ENCODE measurements at places on chromosomes 5 and 9. TPM values are rescaled to one million over a fixed set of nuclear protein-coding genes. Genes with fewer than 3 reads are reported as not detected.

DND1 gene
- total RNA-seq: 1.1 TPM

ACOT12 gene
- total RNA-seq: not detected

FAM170A gene
- total RNA-seq: not detected

CCDC180 gene
- 6.3 TPM for total RNA-seq

- no peak for DNase-seq
Measured at GRCh38 chr5:129963359-129963758, 59.1 kb downstream of the CHSY3 start.

DNA sequence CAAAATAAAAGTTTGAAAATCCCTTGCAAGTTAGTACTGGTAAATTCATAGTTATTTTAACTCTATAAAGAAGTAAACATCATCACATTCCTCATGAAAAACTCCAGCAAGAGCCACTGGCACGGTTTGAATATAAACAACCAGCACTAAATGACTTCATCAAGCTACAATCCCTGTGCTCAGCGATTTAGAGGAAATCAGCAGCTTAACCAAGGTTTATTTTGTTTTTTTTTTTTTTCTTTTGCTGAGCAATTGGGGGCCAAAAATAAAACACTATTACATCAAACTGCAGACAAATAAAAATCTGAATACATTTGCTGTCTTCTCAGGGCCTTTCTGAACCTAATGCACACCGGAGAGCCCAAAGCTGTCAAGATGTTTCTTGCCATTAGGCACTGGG lies 106.2 kb upstream of the SLC24A2 start:
- DNase-seq: no peak

DNA sequence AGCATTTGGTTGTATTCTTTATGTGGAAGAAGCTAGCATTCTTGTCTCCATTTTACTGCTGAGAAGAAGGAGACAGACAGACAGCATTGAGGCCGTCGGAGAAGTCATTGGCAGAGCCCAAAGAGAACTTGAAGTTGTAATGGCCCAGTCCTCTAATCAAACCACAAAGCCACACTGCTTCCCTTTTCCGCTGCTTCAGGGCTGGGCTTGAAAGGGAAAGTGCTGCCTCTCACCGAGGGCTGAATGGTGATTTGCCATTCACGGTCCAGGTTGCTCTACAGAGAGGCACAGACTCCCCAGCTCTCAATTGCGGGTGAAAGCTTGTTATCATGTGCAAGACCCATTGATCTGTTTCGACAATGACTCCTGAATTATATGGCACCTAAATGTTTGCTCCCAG lies 25.6 kb upstream of the POU4F3 start:
- DNase-seq: no peak

DNA sequence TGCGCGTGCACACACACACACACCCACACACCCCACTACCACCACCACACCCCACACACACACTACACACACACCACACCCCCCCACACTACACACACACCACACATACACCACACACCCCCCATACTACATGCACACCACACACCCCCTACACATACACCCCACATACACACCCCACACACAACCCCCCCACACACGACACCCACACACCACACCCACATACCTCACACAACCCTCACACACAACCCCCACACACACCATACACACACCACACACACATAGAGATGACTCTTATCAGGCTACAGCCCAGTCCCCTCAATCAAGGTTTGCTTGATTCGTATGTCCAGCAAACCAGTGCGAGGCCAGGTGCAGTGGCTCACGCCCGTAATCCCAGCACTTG lies 25.7 kb downstream of the SLC46A2 start:
- DNase-seq: no peak

DNA sequence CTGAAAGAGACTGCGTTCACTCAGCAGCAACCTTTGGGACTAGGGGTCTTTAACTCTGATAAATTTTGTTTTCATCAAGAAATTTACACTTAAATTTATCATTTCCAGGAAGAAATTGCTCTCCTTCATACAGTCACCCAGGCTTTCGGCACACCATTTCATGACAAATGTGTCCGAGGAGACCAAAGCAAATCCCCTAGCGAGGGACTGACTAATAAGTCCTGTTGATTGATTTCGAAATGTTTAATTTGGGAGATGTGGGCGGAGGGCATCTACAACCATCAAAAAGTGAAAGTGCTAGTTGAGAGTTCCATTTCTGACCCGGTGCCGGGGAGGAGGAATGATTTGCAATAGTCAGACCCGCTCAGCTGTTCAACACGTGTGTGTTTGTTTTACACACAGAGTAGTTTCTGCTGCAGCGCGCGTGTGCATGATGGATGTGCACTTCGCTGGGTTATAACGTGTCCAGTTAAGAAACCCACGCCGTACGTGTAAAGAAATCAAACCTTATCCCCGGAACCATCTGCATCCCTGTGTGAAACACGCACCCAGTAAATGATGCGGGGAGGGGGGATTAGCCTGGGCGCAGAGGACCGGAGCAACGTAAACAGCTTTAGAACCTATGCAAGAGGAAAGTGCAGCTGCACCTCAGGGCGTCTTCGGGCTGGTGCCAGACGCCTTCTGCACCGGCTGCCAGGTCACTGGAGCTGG lies 845 bp upstream of the NR4A3 start:
- DNase-seq: no peak

DNA sequence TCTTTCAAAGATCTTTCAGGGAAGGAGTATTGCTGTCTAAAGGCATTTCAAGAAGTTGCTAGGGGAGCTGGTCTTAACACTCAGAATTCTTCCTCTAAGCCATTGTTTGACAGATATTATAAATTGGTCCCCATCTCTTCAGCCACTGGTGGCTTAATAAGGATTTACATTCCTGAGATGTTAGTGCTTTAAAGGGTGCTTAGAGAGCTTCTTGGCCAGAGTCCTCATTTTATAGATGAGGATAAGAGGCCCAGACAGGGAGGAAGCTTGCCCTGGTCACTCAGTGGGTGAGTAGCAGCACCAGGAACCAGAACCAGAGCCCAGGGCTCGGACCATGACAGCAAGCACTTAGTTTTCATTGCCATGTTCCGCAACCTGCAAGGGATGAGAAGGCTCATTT lies 53.2 kb downstream of the GALNT10 start:
- peak; percentile 31 for DNase-seq

Measured in neural progenitor cell (in vitro differentiated cells).